ENCODE measurements at places on chromosomes 11 and 22.

- DNase-seq, result peak; percentile 82
Observed at GRCh38 chr22:31082606-31083376, 1.7 kb downstream of the SMTN start.

DNA sequence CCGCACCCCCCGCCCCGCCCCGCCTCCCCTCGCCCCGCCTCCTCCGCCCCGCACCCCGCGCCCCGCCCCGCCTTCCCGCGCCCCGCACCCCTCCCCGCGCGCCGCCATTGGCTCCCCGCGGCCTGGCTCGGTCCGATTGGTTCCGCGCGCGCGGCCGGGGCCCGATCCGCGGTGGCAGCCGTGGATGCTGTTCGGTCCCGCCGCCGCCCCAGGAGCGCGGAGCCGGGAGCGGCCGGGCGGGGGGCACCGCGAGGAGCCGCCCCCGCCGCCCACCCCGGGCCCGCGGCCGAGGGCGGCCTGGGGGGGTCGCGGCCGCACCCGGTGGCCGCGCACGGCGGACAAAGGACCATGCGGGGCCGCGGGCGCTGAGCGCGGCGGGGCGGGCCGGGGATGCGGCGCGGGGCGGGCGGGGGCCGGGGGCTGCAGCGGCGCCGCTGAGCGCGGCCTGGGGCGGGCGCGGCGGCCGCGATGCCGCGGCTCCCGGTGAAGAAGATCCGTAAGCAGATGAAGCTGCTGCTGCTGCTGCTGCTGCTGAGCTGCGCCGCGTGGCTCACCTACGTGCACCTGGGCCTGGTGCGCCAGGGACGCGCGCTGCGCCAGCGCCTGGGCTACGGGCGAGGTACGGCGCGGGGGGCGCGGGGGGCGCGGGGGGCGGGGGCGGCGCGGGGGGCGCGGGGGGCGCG lies at the start of gene B4GALNT4:
TSS of gene B4GALNT4 (plus strand) at position 164 of the 683 bp plus-strand sequence. CDS start at position 469, 305 bp downstream.
- no peak for DNase-seq

- no peak for DNase-seq
Observed at GRCh38 chr11:45399166-45399565, 113.0 kb upstream of the SYT13 start.

GRCh38 chr11:102560555-102561011 lies 30.0 kb upstream of the MMP7 start:
- DNase-seq, result no peak

DNA sequence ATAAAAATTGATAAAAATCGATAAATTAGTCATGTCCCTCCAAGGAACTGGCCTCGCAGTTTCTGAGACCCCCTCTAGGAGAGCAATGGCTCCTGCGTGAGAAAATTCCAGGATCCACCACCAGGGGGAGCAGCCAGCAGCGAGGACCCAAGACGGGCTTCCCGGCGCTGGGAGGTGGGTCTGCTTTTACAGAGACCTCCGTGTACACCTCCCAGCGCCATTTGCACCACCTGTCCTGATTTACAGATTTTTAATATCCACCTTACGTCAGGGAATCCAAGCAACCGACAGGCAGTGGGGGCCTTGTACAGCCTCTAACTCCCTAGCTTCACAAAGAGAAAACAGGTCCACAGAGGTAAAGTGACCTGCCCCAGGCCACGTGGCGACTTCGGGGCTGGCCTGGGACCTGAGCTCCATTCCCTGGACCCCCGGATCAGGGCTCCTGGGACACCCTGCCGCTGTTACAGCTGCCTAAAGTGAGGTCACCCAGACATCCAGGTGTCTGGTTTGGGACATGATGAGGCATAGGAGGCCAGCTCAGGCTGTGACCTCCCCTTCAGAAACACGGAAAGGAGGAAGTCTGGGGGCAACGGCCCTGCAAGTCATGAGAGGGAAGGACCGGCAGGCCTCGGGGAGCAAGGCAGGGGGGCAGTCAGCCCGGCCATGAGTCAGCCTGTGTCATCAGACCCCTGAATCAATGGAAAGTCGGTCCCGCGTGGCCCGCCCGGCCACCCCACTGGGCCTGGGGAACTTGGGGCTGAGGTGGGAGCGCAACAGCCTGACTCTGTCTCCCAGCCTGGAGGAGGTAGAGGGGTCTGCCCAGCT lies 3.5 kb downstream of the OSM start:
- DNase-seq, result peak; percentile 92

- no peak for DNase-seq
Observed at GRCh38 chr11:34623463-34623862, 2.6 kb downstream of the EHF start.

GRCh38 chr11:101397979-101398378 lies 185.8 kb downstream of the TRPC6 start:
- no peak for DNase-seq

DNA sequence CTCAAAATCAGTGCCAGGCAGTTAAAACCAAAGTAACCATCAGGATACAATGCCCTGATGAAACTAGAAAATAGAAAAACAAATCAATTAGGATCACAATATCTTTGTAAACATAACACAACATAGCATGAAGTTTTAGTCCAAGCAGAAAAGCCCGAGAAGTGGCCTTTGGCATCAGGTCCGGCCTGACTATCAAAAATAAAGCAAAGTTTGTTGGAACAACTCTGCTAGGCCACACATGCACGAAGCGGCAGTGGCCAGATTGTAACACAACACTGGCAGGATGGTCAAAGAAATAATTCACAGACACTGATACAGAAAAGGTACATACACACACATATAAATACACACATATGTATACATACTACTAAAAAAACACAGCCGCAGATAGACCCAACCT lies 26.9 kb downstream of the CDON start:
- no peak for DNase-seq

DNA sequence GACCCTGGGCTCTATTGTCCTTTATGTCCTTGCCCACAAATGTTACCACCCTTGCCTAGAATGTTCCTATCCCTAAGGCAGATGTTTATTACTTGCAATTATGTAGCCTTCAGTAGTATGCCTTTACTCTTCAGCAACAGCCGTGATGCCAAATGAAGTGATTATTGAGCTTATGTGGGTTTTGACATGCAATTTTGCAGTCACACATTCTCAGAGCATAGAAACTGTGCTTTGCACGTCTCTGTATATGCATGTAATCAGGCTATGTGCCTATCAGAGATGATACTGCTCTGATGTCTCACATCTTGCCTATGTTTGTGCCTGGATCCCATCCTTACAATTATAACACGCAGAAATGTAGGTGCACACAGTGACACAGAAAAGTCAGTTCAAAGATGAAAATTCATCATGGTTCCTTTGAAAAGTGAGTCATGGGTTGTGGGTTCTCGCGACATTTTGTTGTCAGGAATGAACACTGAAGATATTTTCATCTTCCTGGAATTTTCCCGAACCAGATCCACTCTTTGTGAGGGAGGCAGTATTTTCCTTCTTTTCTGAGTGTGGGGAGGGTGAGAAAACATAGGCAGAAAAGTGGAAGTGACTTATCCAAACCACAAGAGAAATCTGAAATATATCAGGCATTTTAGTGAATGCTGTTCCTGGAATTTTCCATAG lies 81.1 kb downstream of the BMAL1 start:
- DNase-seq, result no peak

GRCh38 chr11:63870351-63871140 lies 31.6 kb downstream of the MARK2 start:
- DNase-seq, result no peak

Data from activated naive CD8-positive, alpha-beta T cell treated with anti-CD3 and anti-CD28 coated beads, Interleukin-2, amount 50 U/mL, for 24 hours (primary cell).